ENCODE measurements at places on chromosomes 3 and 15.

GRCh38 chr15:64153480-64154367 is 2.2 kb downstream of the SNX22 start:
- peak; percentile 95 for DNase-seq

GRCh38 chr3:116260491-116260890 is 184.8 kb downstream of the LSAMP start:
- DNase-seq: no peak

DNA sequence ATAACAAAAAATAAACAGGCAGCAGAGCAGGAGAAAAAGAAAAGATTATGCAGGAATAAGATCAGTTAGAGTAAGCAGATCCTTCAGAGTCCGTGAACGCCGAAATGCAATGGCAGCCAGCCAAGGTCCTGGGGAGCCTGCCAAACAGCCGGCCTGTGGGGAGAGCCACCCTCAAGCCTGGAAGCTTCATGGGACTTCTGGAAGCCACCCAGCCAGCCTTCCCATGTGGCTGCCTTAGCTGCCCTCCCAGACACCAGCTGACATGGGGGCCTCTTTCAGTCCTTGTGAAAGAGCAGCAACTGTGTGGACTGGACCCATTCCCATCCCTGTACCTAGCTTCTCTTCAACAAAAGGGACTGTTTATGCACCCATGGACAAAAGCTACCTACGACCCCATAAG is 64.9 kb upstream of the RAD18 start:
- DNase-seq: peak; percentile 91

GRCh38 chr3:53170325-53171063 is 9.5 kb downstream of the PRKCD start:
- peak; percentile 81 for DNase-seq

DNA sequence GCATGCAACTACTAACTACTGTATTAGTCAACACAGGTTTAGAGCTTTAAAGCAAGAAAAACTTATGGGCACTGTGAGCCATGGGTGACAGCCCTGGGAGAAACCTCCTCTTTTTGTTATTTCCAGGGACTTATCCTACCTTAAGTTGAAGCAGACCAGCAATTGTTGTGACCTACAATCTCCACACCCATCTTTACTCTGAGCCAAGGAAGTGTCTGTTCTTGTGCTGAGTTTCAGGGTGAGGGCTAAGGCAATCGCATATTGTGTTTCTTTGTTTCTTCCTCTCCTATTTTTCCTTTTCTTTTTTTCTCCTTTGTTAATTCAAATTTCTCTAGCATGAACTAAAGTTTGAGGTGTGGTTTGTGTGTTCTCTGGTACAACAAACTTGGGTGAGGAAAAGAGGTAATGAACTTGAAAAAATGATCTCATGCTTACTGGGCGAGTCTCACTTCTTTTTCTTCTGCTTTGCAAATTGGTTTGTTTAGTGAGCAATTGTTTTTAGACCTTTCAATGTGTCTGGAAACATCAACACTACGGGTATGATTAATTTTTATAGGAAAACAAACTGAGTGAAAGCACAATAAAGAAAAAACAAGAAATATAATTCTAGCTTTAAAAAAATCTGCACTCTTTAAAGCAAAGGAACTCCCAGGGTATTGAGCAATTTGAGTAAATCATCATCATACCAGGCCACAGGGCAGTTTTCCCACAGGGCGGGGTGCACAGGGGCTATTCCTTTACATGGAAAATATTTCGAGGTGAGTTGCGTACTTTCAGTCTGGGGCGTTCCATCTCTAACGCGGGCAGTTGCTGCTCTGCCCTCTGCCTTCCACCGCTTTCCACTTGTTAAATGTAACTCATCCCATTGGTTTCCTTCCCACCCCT is 2.7 kb downstream of the UPK1B start:
- no peak for DNase-seq

- no peak for DNase-seq
Measured at GRCh38 chr3:173886-174285, 22.7 kb upstream of the CHL1 start.

- DNase-seq: peak; percentile 98
Measured at GRCh38 chr15:68820295-68821189, at the start of gene ANP32A. ANP32A (minus strand) TSS chr15:68820895; CDS start chr15:68820751, 144 bp downstream.

DNA sequence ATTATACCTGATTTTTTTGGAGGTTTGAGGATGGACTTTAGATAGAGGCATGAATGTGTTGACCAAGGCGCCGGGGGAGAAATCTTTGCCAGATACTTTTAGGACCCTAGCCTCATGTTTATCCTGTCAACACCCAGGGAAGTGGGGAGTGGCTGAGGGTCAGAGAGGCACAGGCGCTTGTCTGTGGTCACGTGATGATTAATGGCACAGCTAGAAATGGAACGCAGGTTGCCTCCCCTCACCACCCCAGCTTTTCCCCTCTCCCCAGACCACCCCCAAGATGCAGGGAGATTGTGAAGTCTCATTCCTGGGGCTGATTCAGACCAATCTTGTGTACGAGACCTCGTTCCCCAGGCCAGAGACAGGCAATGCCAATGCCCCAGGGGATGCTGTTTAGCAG is 218.4 kb upstream of the LINGO1 start:
- DNase-seq: peak; percentile 17

DNA sequence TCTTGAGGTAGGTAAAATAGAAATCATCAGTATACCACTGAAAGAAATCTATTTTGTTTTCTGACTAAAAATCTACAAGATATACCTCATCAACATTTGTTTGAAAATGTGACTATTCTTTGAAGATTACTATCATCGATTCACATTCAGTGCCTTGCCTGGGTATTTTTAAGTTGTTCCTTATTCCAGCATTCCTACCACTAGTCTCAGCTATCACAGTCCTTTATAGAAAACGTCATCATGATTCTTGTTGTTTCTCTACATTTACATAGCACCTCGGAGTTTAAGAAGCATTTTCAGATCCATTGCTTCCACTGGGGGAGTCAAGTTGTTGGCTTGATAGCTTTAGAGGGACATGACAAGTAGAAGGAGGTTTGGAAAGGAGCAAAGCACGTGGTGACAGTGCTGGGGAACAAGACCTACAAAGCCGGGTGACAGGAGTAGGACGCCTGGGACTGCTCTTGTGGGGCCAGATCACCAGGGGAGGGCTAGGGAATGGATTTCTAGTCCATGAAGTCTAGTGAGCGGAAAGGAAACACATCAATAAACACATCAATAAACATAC is 61.5 kb downstream of the HES1 start:
- no peak for DNase-seq

Measured in upper lobe of right lung (tissue), 1 donor.